Activated naive CD4-positive, alpha-beta T cell treated with anti-CD3 and anti-CD28 coated beads for 36 hours (primary cell): ENCODE measurements at places on chromosomes 6 and 20. TPM values are rescaled to one million over a fixed set of nuclear protein-coding genes. Genes with fewer than 3 reads are reported as not detected.
A peak's percentile ranks its signal among the peaks of the same experiment; 100 is the strongest.

DNA sequence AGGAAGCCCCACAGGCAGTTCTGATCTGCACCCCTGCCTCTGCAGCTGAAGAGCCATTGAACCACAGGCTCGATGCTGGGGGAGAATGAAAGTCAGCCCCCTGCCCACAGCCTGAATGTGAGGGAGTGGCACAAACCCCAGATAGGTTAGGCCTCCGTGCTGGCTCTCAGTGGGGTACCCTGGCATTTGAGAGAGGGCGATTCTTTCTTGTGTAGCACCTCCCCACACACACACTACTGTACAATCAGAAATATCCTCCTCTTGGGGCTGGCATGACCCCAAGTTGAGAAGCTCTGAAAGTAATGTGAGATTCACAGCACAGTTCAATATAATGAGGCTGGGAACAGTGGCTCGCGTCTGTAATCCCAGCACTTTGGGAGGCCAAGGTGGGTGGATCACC is 17.9 kb downstream of the TTBK1 start:
- H3K27me3 ChIP-seq = no peaks in the 10 kb centered on the region
- DNase-seq = no peak
- H3K27ac ChIP-seq = no peak overlapping the region
- H3K4me3 ChIP-seq = no peak overlapping the region

The HLA-DPB1 gene
- 4.0 TPM for total RNA-seq

GRCh38 chr20:33014336-33015113 is 7.0 kb downstream of the BPIFB2 start:
- H3K4me1 ChIP-seq = peaks cover 6% of the 10 kb centered on the region
- no peak overlapping the region for H3K27ac ChIP-seq

DNA sequence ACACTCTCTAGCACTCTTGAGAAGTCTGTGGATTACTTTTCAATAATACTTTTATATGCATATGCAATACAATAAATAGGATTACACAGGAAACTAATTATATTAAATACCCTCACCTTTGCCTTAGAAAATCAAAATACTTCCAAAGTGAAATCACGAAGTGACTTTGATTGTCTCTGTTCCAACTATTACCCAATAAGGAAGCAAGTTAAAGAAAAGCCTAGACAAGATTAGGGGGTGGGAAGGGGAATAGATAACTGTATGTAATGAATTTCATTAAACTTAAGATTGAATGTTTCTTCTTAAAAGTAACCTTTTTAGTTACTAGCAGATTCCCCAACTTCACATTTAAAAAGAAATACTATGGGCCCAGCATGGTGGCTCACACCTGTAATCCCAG is 66.6 kb upstream of the SOX4 start:
- DNase-seq = no peak
- H3K27me3 ChIP-seq = peaks cover 2% of the 10 kb centered on the region
- no peak overlapping the region for H3K4me3 ChIP-seq
- no peak overlapping the region for H3K27ac ChIP-seq
- H3K36me3 ChIP-seq = no peaks in the 10 kb centered on the region
- H3K4me1 ChIP-seq = no peaks in the 10 kb centered on the region

The PLCB4 gene
- total RNA-seq = not detected

The C6orf141 gene
- total RNA-seq = 0.42 TPM

- DNase-seq = no peak
- no peak overlapping the region for H3K27ac ChIP-seq
- no peak overlapping the region for H3K4me3 ChIP-seq
- peaks cover 19% of the 10 kb centered on the region for H3K27me3 ChIP-seq
Observed at GRCh38 chr20:63081351-63081750, 74.6 kb upstream of the BHLHE23 start.

The HSPA1A gene
- total RNA-seq = 23.1 TPM

The ENPP1 gene
- 0.19 TPM for total RNA-seq

The MLN gene
- not detected for total RNA-seq

GRCh38 chr6:30818391-30818841 is 65.9 kb upstream of the DDR1 start:
- H3K27me3 ChIP-seq = no peaks in the 10 kb centered on the region
- no peak for DNase-seq
- no peak overlapping the region for H3K4me3 ChIP-seq

GRCh38 chr20:36405255-36405654 is 99.1 kb downstream of the DLGAP4 start:
- no peak overlapping the region for H3K27ac ChIP-seq
- DNase-seq = no peak
- H3K4me3 ChIP-seq = no peak overlapping the region
- peaks cover 21% of the 10 kb centered on the region for H3K27me3 ChIP-seq
- H3K4me1 ChIP-seq = no peaks in the 10 kb centered on the region

The PLA2G7 gene
- not detected for total RNA-seq

The SASH1 gene
- not detected for total RNA-seq

DNA sequence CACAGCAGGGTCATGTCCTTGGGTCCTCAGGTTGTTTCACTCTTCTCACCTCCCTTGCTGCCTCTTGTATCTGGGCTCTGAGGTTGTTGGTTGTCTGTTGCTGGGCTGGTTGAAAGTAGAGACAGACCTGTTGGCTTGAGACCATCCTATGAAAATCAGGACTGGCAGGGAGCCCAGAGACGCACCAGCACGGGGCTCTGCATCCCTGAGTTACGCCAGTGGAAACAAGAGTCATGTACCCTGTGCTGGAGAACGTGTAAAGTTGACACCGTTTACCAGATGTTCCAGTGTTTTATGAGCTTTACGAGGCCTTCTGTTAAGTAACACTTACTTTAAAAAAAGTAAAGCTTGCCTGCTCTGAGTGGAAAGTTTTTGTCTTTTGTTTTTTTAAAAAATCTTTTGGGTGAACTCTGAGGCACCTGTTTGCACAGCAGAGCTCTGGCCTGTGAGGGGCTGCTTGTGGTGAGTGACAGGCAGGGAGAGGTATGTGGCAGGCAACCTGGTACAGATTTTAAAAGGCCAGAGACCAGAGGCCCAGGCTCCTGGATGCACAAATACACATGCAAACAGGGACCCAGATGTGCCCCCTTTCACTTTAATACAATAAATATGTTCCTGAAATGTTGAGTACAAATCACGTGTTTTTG is 260.0 kb upstream of the SUPT3H start:
- H3K27ac ChIP-seq = no peak overlapping the region
- no peaks in the 10 kb centered on the region for H3K27me3 ChIP-seq
- H3K36me3 ChIP-seq = no peaks in the 10 kb centered on the region
- DNase-seq = no peak

DNA sequence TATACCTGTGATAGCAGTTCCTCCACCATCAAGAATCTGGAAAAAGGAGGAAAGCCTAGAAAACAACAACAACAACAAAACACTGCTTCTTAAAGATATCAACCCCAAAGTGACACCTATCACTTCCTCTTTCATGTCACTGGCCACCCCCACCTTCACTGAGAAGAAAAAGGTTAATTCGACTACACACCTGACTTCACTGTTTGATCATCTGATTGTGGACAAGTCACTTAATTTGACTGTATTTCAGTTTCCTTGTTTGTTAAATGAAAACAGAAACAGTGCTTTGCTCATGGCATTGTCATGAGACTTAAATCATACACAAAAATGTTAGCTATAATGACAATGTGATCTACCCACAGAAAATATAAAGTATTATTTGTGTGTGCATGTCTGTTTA is 280.6 kb upstream of the SULF2 start:
- H3K27me3 ChIP-seq = no peaks in the 10 kb centered on the region
- H3K4me3 ChIP-seq = no peak overlapping the region

The HLA-DQA1 gene
- 0.81 TPM for total RNA-seq

The SLC17A3 gene
- total RNA-seq = not detected

The SESN1 gene
- total RNA-seq = 34.0 TPM

GRCh38 chr20:17395729-17396128 is 135.4 kb downstream of the BFSP1 start:
- no peak for DNase-seq
- H3K27me3 ChIP-seq = peaks cover 8% of the 10 kb centered on the region
- no peaks in the 10 kb centered on the region for H3K4me1 ChIP-seq
- H3K27ac ChIP-seq = no peak overlapping the region
- no peak overlapping the region for H3K4me3 ChIP-seq
- no peaks in the 10 kb centered on the region for H3K36me3 ChIP-seq

The WFDC10B gene
- not detected for total RNA-seq

The LY6G5C gene
- 1.4 TPM for total RNA-seq

The ATP9A gene
- 0.17 TPM for total RNA-seq

The UBR2 gene
- 23.5 TPM for total RNA-seq

The CALHM5 gene
- total RNA-seq = not detected

GRCh38 chr20:34716921-34717229 is 12.7 kb downstream of the TP53INP2 start:
- no peaks in the 10 kb centered on the region for H3K27me3 ChIP-seq
- H3K4me3 ChIP-seq = no peak overlapping the region
- no peak for DNase-seq
- no peak overlapping the region for H3K27ac ChIP-seq
- H3K4me1 ChIP-seq = peaks cover 8% of the 10 kb centered on the region

GRCh38 chr6:149990661-149991471 is 27.1 kb downstream of the ULBP1 start:
- peaks cover 2% of the 10 kb centered on the region for H3K36me3 ChIP-seq
- peaks cover 24% of the 10 kb centered on the region for H3K4me1 ChIP-seq
- H3K27ac ChIP-seq = no peak overlapping the region
- H3K4me3 ChIP-seq = peak overlapping the region; percentile 53
- H3K27me3 ChIP-seq = peaks cover 83% of the 10 kb centered on the region

- H3K4me3 ChIP-seq = peak overlapping the region; percentile 51
- no peaks in the 10 kb centered on the region for H3K27me3 ChIP-seq
- no peak overlapping the region for H3K27ac ChIP-seq
- DNase-seq = no peak
Observed at GRCh38 chr6:42104804-42105125, 37.7 kb downstream of the C6orf132 start.

GRCh38 chr6:30781743-30782424 is 37.5 kb upstream of the IER3 start:
- peak overlapping the region; percentile 76 for H3K27ac ChIP-seq
- H3K27me3 ChIP-seq = no peaks in the 10 kb centered on the region
- peak; percentile 56 for DNase-seq
- peak overlapping the region; percentile 56 for H3K4me3 ChIP-seq

DNA sequence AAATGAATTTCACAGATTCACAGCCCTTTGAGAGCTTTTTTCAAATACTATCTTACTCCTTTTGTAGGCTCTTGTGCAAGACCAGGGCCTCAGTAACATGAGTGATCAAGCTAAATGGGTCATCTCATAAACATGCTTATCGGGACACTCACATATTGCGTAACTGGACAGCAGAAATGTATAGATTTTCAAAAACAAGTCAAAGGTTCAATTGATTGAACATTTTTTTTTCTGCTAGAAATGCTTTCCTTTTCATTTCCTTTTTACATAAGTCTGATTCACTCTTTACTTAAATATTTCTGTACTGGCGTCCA is 8.7 kb upstream of the SALL4 start:
- peaks cover 6% of the 10 kb centered on the region for H3K27me3 ChIP-seq
- no peak overlapping the region for H3K4me3 ChIP-seq
- no peaks in the 10 kb centered on the region for H3K4me1 ChIP-seq
- no peak overlapping the region for H3K27ac ChIP-seq
- no peaks in the 10 kb centered on the region for H3K36me3 ChIP-seq

DNA sequence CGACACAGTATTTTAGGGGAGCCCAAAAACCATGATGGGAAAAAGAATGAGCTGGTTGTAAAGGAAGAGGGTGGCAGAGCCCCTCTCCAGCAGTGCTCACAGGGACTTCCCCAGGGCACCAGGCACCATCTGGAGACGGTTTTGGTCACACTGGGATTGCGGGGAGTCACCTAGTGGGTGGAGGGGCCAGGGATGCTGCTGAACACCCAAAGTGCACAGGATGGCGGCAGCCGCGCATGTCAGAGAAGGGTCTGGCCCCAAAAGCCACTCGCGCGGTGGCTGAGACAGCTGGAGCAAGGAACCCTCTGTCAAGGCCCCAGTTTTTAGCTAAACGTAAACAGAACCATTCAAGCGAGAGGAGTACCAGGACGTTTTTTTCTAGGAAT is 10.8 kb downstream of the CTSZ start:
- no peak for DNase-seq
- H3K27me3 ChIP-seq = no peaks in the 10 kb centered on the region
- H3K4me1 ChIP-seq = peaks cover 3% of the 10 kb centered on the region
- no peak overlapping the region for H3K4me3 ChIP-seq
- H3K36me3 ChIP-seq = peaks cover 40% of the 10 kb centered on the region

- no peaks in the 10 kb centered on the region for H3K27me3 ChIP-seq
- peak overlapping the region; percentile 71 for H3K4me3 ChIP-seq
- H3K36me3 ChIP-seq = peaks cover 3% of the 10 kb centered on the region
- peak overlapping the region; percentile 94 for H3K27ac ChIP-seq
- H3K4me1 ChIP-seq = peaks cover 69% of the 10 kb centered on the region
Observed at GRCh38 chr6:90413867-90414266, 117.2 kb upstream of the BACH2 start.

The LTV1 gene
- total RNA-seq = 23.3 TPM

DNA sequence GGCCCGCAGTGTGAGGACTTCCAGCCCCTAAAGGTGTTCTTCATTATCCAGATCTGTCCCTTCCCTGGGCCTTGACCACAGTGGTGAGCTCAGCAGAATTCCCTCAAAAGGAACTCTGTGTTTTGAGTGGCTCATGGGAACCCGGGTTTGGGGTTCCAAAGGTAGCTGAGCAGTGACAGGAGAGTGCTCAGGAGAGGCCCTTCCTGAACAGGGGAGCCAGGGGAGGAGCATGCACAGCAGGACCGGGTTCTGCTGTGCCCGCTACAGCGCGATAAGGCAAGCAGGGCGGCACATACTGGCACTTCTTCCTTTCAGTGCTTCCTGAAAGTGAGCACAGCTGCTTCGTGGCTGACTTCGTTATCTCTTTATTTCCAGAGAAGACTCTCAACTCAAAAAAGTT is 88.3 kb downstream of the SSR1 start:
- DNase-seq = no peak
- no peak overlapping the region for H3K27ac ChIP-seq
- no peaks in the 10 kb centered on the region for H3K27me3 ChIP-seq
- no peaks in the 10 kb centered on the region for H3K4me1 ChIP-seq
- no peak overlapping the region for H3K4me3 ChIP-seq
- peaks cover 20% of the 10 kb centered on the region for H3K36me3 ChIP-seq

DNA sequence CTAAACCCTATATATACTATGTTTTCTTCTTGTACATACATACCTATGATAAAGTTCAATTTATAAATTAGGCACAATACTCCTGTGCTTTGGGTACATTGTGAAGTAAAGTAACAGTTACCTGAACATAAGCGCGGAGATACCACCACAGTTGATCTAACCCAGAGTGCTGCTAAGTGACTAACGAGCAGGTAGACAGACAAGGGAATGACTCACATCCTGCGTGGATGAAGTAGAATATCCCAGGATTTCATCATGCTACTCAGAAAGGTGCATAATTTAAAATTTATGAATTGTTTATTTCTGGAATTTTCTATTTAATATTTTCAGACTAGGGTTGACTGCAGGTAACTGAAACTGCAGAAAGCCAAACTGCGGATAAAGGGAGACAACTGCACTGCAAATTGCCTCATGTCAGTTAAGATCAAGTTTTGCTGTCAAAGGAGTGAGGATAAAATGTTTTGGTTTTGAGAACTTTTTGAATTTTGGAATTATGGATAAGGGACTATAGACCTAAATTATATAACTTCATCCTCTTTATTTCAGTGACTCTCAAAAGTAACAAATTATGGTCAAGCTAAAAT is 14.4 kb downstream of the MKKS start:
- DNase-seq = no peak
- H3K4me3 ChIP-seq = no peak overlapping the region
- peaks cover 19% of the 10 kb centered on the region for H3K36me3 ChIP-seq
- H3K27me3 ChIP-seq = no peaks in the 10 kb centered on the region

The RBBP8NL gene
- total RNA-seq = not detected
